CD4-positive, alpha-beta T cell treated with Interleukin-17A for 4 hours (primary cell): ENCODE measurements at places on chromosomes 7 and 10.

- DNase-seq = no peak
Measured at GRCh38 chr7:88789480-88790064, 6.0 kb downstream of the TEX47 start.

- DNase-seq = no peak
Measured at GRCh38 chr7:17094963-17095574, 203.4 kb upstream of the AHR start.

DNA sequence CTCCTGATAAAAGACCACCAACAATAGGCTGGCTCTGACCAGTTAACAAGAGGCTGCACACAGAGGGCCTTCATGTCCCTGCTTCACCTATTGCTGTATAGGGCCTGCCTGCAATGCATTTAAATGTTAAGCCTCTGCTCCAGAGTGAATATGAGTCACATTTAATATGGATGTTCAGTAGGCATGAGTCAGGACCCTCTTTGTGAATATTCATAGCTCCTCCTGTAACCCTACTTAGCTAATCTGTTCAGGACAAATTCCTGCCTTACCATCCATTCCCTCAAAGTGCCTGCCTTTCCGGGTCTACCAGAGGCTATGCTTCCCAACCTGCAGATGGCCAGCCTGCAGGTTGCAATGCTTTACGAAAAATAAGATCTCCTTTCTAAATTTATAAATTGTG is 32.5 kb downstream of the ARHGAP22 start:
- DNase-seq = no peak

GRCh38 chr7:44565795-44566559 is 7.7 kb downstream of the DDX56 start:
- no peak for DNase-seq

DNA sequence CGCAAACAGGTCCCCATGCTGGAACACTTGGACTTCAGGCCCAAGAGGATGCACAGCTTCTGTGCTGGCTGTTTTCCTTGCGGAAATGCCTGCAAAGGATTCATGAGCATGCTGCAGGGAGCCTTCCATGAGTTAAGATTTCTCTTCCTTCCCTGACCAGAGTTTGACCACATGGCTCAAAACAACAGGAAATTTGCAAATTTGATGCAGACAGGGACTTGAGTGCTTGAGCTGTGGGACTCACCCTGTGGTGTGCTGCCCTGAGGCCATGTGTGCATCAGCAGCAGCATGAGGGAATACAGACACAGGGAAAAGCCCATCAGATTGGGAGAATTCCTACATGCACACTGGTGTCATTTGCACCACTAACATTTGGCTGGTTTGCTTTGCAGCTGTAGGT is 195.4 kb downstream of the CDC14C start:
- no peak for DNase-seq

DNA sequence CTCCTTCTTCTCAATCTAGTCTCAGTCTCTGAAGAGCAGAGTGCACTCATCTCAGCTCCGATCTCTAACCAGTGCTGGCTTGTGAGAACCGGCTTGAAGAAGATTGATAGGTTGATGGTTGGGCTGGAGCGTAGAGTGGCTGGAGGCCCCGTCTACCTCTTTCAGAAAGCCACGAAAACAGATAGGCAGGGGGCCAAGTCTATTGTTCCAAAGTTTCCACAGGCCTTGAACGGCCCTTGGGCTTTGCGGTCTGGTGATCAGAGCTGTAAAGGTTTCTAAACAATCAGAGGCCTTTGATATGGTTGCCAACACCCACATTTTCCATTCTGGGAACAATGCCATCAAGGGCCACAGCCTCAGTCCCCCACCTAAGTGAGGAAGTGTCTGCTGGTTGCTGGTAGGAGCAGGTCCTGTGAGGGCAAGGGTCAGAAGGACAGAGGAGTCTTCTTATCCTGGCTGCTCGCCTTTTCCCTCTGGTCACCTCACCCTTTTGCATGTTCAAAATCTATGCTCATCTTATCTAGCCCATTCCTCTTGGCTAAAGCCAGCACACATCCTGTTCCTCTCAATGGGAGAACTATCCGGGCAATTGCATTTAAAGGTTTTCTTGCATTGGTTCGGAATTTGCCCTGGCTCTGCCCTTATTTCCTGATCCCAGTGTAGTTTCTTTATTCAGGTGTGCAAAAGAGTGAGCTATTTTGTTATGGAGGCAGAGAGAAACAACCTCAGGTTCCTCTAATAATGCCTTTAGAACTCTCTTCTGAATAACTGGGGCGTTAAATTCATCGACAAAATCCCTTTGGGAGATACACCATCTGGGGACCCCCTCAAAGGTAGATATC is 70.3 kb upstream of the KMT2E start:
- DNase-seq = peak; percentile 56

GRCh38 chr10:48317321-48317990 is 11.0 kb downstream of the MAPK8 start:
- no peak for DNase-seq

- no peak for DNase-seq
Measured at GRCh38 chr10:123663522-123663921, 2.6 kb upstream of the GPR26 start.

GRCh38 chr7:53542157-53542556 is 506.7 kb downstream of the POM121L12 start:
- no peak for DNase-seq

DNA sequence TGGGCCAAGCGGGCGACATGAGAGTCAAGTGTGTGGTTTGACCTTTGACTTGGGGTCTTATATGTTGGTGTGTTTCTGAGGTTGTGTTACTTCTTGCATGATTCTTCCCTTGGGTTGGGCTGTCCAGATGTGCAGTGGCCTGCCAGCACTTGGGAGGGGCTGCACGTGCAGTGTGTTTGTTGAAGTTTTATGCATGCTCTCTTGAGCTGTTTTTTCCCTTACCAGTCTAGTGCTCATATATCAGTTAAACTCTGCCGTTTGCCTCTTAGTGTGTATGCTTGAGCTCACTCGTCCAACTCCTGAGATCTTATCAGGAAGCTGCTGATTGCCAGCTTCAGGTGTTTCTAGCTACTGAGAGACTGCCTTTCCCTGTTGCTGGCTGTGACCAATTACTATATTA is 23.1 kb downstream of the SP4 start:
- DNase-seq = no peak

GRCh38 chr10:37952043-37952755 is 24.2 kb downstream of the ZNF25 start:
- no peak for DNase-seq

- DNase-seq = no peak
Measured at GRCh38 chr7:18570441-18570840, 74.9 kb downstream of the HDAC9 start.

DNA sequence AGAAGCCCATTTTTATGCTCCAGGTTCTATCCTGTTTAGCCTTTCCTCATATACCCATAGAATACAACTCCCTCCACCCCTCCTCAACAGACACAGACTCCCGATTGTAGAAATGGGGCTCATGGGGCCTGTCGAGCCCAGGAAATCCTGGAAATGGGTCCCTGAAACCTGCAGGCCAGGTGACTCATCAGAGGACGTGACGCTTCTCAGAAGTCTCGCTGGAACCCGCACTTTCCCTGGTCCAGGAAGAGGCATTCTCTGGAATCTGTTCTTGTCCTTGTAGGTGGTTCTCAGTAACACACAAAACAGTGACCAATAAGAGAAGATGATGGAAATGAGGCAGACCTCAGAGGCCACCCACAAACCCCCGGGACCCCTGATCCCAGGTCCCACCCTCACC is 244.8 kb upstream of the PPP2R2D start:
- no peak for DNase-seq

GRCh38 chr7:127390817-127391590 is 1.5 kb downstream of the ZNF800 start:
- no peak for DNase-seq

GRCh38 chr7:55903985-55904759 is 16.9 kb downstream of the ZNF713 start:
- no peak for DNase-seq

DNA sequence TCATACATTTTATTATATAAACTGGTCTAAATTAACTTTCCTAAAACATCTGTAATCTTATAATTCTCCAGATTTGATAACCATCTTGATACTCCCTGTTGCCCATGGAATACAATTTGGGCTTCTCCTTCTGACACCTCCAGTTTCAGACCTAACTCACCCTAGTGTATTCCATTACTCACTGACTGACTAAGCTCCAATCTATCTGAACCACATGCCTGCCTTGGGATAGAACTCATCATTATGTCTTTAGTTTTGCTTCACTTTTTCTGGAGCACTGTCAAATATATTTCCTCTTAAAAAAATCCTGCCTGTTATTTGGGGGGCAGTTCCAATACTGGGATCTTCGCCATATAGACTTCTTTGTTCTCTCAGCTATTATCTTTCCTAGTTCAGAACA is 4.9 kb upstream of the FOXP2 start:
- no peak for DNase-seq

GRCh38 chr10:59265141-59265540 is 88.7 kb downstream of the PHYHIPL start:
- no peak for DNase-seq

- no peak for DNase-seq
Measured at GRCh38 chr7:85456254-85456653, 269.4 kb upstream of the SEMA3D start.

DNA sequence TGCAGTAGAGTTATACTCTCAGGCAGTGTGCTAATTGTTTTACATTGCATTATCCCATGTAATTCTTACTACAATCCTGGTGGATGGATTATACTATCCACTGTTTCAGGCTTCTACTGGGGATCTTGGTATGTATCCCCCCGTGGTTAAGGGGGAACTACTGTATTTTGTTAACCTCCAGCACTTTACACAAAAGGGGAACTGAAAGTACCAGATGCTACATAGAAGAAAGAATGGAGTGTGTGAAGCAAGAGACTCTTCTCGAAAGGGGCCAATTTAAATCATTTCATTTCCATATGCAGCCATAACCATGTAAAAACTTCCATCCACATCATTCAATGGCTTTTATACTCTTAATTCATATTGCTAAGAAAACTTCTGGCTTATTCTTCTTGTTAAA is 69.4 kb downstream of the C1GALT1 start:
- no peak for DNase-seq

DNA sequence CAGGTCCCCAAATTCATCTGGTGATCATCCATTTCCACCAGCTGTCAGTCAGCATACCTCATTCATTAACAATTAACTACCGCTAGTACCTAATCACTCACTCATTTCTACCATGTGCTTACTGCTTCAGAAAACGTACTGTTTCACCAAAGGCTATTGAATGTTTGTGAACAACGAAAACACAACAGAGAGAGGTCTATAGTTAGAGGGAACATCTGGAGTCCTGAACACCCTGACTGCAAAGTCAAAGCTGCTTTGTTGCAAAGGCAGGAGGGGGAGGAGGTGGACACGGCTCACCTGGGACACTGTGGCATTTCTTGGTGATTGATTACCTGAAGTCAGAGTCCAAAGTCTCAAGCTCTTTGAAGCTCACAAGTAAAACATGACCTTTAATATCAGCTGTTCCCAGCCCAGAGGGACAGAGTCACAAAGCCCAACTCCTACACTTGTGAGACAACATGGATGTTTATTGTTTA is 342.3 kb upstream of the ADARB2 start:
- no peak for DNase-seq

GRCh38 chr7:87155788-87156187 is 3.5 kb downstream of the DMTF1 start:
- no peak for DNase-seq

- DNase-seq = no peak
Measured at GRCh38 chr10:50431791-50432190, 180.5 kb upstream of the ASAH2 start.

GRCh38 chr10:69495666-69496065 is 44.4 kb downstream of the TSPAN15 start:
- DNase-seq = no peak

DNA sequence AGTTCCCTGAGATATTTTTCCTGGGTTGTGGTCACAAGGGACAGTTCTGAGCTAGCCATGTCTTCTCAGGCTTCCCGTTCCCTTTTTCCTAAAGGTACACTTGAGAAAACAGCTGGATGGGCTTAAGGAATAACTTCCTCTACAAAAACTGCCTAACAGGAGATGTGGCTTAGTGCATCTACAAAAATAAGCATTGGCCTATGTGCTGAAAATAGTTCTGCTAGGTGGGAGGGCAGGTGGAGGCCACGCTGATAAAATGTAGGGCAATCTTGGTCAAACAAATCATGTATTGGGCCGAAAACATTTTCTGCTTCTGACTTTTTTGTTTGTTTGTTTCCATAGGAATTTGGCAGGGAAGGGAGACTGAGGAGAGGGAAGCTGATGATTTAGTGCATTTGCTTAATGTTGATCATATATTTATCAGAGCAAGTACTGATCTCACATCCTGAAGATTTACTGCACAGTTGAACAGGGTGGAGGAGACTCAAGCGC is 409.4 kb upstream of the FZD8 start:
- no peak for DNase-seq

- DNase-seq = no peak
Measured at GRCh38 chr10:97174941-97175340, 10.8 kb downstream of the SLIT1 start.

GRCh38 chr7:141071260-141071854 is 2.5 kb upstream of the TMEM178B start:
- peak; percentile 52 for DNase-seq

GRCh38 chr7:158362001-158362400 is 225.6 kb downstream of the PTPRN2 start:
- no peak for DNase-seq

DNA sequence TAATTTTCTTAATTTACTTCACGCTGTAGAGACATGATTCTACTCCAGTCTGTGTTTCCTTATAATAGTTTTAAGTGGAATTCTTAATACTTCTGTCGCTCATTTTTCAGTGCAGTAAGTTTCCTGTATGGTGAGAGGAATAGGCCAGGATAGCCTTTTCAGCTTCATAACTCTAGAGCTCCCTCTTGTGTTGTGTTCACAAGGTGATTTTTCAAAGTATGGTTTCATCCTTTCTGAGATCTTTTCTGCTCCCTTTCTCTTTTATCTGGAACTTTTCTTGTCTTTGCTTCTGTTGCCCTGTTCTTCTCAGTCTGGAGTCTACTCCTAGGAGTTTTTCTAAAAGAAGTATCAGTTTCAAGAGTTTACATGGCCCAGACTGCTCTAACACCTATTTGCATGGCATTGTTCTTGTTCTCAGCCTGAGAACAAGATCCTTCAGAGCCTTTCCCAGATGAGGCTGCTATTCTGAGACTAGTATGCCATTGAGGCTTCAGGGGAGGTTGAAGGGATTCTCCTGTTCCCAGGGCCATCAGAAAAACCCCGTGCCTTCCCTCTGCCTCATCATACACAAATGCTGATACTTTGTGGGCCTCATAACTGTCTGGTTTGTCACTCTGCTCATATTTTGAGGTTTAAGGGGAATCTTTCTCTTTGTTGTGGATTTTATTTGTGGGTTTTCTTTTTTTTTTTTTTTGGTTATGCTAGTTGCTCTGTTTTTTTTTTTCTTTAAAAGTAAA is 21.8 kb downstream of the NET1 start:
- no peak for DNase-seq

GRCh38 chr10:42958142-42958868 is 118.6 kb upstream of the RET start:
- DNase-seq = no peak

GRCh38 chr10:133456041-133456951 is 2.6 kb downstream of the SCART1 start:
- no peak for DNase-seq

DNA sequence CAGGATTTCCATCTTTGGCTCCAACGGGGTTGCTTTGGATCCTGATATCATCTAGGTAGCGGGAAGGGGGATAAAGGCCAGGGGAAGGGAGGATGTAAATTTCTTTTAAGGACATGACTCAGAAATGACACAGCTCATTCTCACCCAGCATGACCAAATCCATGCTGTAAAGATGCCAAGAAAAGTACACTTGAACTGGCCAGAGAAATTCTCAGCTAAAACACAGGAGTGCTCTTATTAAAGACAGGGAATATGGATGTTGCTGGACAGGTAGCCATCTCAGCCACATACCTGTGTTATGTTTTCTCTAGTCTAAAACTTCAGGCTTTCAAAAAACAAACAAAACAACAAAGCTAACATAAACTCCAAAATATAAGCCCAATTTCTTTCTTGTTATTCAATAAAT is 68.3 kb downstream of the NAMPT start:
- DNase-seq = no peak
